Kidney epithelial cell (primary cell): ENCODE measurements at places on chromosomes 11 and 22. TPM values are rescaled to one million over a fixed set of nuclear protein-coding genes. Genes with fewer than 3 reads are reported as not detected.

GRCh38 chr11:63553759-63554158 lies 9.4 kb downstream of the PLAAT2 start:
- DNase-seq: no peak

DNA sequence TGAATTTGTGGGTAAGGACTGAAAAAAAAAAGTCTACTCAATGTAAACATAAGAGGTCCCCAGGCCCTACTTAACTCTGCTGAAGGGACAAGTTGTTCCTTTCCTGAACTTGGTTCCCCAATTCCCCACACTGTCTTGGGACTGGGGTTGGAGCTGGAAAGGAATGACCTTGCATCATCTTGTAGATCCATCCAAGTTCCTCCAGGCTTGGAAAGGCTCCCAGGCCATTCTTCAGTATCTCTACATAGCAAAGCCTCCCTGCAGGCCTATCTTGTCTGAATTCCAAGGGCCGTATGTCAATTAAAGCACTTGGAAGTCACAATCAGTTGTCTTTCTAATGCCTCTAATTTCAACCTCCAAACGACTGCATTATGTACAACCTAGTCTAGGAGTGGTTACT lies 361.2 kb downstream of the TMEM135 start:
- no peak for DNase-seq

DNA sequence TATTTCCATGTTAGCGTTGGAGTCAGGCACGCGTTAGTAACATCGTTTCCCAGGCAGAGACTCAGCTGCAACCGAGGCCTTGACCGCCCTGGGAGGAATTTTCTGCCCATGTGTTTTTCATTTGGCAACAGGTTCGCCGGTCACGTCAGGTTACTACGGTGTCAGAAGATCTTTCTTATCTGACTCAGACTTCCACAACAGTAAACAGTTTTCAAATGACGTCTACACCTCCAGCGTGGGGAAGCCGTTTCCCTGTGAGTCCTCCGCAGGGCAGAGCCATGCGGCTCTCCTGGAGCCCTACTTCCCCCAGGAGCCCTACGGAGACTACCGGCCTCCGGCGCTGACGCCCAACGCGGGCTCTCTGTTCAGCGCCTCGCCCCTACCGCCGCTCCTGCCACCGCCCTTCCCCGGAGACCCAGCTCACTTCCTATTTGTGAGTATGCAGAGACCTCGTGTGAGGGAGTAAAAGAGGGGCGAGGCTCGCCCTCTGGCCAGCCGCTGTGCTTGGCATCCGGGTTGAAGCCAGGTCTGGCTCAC lies 14.3 kb upstream of the POU2AF3 start:
- DNase-seq: no peak

Gene FAM118A
- total RNA-seq: 13.3 and 15.3 TPM in 2 replicates

Gene OR51E1
- not detected in 2 replicates for total RNA-seq

Gene TPBGL
- total RNA-seq: 0.04 TPM in 1 of 2 replicates, not detected in the other

Gene CD3E
- not detected in 2 replicates for total RNA-seq

GRCh38 chr11:6273188-6273587 lies 13.6 kb downstream of the CCKBR start:
- no peak for DNase-seq

- no peak for DNase-seq
These were observed 385.0 kb downstream of the INSC start for GRCh38 chr11:15499674-15500073.

DNA sequence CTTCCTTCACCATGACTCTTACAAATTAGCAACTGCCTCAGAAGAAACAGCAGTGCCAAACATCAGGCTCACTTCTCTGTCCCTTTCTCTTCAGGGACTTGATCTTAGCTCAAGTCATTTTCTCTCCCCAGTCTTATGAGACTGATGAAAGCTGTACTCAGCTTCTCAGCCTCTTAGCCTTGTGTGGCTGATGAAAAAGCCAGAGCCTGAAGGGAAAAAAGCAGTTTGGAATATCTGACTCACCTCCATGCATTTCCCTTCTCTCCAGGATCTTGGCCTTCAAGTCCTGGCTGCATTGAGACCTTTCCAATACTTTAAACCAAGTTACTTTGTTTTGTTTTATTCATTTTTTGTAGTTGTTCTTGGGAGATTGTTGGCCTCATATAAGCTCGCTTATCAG lies 195.9 kb downstream of the SPON1 start:
- DNase-seq: no peak

DNA sequence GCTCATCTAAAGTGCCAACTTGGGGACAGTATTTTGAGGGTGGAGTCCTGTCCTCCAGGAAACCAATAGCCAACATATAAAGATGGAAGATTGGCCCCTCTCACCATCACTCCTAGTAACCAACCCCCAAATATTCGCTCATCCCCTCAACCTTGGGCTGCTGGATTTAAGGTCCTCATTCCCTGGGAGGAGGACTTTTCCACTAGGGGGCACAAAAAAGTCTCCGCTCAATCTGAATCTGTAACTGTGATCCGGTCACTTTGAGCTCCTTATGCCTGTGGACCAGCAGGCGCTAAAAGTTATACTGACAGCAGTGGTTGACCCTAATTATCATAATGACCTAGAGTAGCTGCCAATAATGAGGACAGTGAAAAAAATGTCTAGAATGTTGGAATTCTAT lies 20.5 kb upstream of the CLPB start:
- DNase-seq: no peak

Gene KCNK4
- total RNA-seq: not detected in 2 replicates

GRCh38 chr22:45645150-45645525 lies 26.5 kb upstream of the ATXN10 start:
- no peak for DNase-seq

DNA sequence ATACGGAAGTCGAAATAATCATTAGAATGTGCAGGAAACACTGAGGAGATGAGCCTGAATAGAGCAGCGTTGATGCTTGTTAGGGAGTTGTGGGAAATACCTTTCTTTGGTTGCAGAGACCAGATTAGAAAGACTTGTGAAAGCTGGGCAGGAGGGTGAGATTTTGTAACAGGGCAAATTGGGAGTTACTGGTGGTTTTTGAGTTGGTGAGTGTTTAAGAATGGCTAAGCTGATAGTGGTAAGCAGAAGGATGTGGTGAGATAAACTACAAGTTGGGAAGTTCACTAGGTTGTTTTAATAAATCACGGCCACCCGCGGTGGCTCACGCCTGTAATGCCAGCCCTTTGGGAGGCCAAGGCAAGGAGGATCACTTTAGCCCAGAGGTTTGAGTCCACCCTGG lies 34.4 kb downstream of the MCAM start:
- no peak for DNase-seq

Gene ANKK1
- total RNA-seq: 0.50 and 0.75 TPM in 2 replicates

DNA sequence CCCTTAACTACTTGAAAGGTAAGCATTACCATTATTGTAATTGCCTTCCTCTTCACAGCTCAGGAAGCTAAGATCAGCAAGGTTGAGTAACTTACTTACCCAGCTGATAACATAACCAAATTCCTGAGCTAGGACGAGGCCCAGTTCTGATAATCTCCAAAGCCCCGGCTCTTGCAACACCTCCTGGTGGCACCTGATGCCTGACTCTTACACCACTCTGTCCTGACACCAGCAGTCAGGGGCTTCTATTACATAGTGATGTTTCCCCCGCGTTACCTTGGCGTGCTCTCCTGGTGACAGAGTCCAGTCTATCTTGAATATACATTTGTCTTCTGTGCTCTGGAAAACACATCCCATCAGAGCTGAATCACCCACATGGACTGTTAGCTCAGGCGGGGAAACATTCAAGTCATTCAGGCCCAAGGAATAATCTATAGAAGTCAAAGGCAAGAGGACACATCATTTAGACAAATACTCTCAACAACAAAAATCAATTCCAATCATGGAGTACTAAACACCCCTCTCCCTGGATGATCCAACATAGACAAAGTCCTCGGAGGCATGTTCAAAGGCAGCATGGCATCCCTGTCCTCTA lies 12.6 kb downstream of the JAML start:
- DNase-seq: no peak

DNA sequence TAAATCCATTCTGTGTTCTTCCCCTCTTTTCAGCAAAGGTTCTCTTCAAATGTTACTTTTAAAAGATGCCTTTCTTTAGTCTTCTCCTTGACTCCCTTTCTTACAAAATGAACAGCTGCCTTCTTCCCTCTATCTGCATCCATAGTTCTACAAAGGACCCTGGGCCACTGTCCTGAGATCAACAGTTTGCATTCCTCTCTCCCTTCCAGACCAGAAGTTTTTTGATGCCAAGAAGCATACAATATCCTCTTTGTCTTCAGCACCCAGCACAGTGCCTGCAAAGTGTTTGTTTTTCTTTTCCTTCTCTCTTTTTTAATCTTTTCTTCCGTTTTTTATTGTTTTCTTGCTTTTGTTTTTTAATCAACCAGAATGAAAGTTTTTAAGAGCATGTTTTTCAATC lies 183.5 kb upstream of the SNX19 start:
- DNase-seq: no peak
